ENCODE measurements at places on chromosomes 1 and 21. TPM values are rescaled to one million over a fixed set of nuclear protein-coding genes. Genes with fewer than 3 reads are reported as not detected.
A peak's percentile ranks its signal among the peaks of the same experiment; 100 is the strongest.

DNA sequence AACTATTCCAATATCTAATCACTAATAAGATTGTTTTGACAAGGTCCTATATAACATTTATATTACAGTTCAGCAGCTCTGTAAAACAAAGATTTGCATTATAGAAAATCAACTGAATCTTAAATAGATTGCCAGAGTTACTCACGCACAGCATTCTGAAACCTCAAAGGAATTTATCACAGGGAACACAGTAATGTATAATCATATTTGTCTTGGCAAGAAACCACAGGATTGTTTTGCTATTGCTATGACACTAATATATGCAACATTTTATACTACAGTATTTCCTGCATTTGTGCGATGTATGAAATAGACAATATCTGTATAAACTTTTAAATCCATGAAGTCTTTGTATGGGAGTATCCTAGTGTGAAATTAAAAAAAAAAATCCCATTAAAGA is 101.4 kb downstream of the PLPPR5 start:
- DNase-seq = no peak

DNA sequence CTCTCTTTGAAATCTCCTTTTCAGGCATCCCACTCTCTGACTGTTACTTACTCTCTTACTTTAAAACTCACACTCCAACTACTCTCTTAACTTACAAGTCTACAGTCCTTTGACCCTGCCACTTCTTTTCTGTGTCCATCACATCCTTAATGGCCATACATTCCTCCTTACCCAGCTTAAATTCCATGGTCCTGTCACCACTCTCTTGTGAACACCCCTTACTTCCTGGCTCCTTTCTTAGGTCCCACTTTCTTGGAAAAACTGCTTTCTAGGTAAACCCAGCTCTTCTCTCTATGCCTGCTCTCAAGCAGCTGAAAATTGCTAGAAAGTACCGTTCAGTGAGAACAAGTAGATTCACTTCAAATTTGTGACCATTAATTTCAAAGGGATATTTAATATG is 109.1 kb downstream of the OLFML2B start:
- no peak for DNase-seq

FAAP20 gene
- 38.3 TPM for total RNA-seq

GUCA2B gene
- not detected for total RNA-seq

RIPPLY3 gene
- not detected for total RNA-seq

DNA sequence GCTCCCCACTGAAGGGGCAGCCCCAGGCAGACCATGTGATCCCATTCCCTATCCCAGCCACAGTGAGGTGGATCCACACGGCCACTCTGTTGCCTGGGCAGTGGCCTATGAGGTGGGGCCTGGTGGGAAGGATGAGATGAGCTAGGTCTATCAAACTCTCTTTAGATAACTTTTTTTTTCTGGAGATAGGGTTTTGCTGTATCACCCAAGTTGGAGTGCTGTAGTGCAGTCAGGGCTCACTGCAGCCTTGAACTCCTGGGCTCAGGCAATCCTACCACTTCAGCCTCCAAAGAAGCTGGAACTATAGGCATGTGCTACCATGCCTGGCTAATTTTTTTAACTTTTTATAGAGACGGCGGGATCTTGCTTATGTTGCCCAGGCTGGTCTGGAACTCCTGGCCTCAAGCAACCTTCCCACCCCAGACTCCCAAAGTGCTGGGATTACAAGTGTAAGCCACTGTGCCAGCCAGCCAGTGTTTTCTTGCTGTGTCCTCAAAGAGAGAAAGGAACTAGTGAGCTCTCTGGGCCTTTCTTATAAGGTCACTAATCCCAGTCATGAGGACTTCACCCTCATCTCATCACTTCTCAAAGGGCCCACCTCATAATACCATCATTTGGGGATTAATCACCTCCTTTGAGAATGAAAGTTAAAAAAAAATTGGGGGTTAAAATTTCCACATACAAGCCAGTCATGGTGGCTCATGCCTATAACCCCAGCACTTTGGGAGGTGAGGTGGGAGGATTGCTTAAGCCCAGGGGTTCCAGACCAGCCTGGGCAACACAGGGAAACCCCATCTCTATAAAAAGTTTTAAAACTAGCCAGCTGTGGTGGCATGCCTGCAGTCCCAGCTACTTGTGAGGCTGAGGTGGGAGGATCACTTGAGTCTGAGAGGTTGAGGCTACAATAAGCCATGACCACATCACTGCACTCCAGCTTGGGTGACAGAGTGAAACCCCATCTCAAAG is 36.6 kb downstream of the H3-3A start:
- no peak for DNase-seq

- DNase-seq = no peak
Measured at GRCh38 chr1:192575499-192576189, at the start of gene RGS1. Gene RGS1 (plus strand): TSS chr1:192575773. CDS start chr1:192575793, 20 bp downstream.

GRCh38 chr21:26715116-26715515 is 130.1 kb downstream of the ADAMTS1 start:
- no peak for DNase-seq

DNA sequence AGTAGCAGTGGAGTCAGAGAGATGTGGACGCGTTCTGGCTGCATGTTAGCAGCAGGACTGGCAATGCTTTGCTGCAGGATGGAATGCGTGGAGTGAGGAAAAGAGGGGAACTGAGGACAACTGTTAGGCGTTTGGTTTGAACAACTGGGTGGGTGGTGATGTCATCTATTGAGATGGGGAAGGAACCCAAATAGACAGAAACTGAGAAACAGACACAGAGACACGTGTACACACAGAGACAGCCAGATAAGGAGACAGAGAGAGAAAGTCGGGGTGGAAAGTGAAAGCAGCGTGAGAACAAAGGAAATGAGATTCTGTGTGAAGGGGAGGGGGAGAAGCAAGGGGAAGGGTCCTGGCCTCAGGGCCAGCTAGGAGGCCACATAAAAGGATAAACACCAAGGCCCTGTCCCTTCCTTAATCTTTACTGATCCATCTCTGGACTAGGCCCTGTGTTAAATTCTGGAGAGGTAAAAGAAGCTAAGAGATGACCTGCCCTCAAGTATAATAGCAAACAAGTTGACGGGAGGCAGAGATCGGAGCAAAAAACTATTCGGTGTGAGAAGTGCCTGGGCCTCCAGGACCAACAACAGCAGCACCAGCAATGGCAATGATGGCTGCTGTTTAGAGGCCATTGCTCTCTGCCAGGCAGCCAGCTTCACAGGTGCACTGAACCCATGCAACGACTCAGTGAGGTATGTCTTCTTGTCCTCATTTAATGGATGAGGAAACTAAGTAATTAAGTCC is 31.6 kb downstream of the VWA5B1 start:
- DNase-seq = no peak

GRCh38 chr1:29379443-29380073 is 143.2 kb downstream of the PTPRU start:
- DNase-seq = no peak

CYP4X1 gene
- 17.2 TPM for total RNA-seq

GRCh38 chr1:88221411-88221810 is 462.7 kb upstream of the PKN2 start:
- no peak for DNase-seq

ZNF648 gene
- total RNA-seq = not detected

DNA sequence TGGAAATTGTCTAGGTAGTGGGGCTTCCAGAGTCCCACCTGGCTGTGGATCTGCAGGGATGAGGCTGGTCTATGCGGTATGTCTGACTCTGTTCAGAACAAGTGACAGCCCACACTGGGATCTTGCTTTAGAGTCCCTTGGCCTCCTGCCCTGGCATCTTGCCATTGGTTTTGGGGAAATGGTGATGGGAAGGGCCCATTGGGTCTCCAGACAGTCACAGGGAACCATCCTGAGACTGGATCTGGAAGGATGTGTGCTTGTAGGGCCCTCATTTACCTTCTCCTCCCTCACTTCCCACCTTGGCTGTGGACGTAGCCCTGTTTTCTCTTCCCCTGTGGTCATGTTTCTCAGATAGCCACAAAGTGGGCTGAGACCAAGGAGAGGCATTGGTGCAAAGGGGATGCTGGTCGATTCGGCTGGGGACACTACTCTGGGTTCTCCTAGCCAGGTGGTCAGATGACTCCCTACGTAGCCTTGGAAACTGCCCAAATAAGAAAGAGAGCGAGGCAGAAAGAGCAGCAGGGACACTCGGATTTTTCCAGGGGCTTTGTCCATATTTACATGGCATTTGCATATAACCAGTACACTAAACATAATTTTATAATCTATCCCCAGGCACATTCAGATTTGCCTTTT is 15.1 kb downstream of the SOX13 start:
- no peak for DNase-seq

CELA3A gene
- not detected for total RNA-seq

- no peak for DNase-seq
Measured at GRCh38 chr1:9182784-9183257, 51.8 kb upstream of the H6PD start.

HNRNPCL1 gene
- not detected for total RNA-seq

DNA sequence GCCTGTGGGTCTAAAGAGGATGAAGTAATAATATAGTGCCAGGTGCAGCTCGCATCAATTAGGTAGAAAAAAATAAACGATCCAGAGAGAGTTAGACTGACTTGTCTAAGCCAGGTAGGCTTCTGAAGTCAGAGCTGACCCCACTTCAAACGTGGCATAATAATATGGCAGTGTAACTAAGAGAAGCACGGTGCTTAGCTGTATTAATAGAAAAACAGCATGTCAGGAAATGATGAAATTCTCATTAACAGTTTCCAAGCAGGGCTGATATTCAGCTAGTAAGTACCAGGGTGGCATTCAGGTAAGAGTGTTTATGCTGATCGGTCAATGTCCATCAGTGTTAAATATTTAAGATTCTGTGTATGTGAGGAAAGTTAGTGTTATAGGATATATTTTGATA is 145.8 kb upstream of the SAMSN1 start:
- no peak for DNase-seq

GRCh38 chr1:116277840-116278540 is 95.1 kb upstream of the ATP1A1 start:
- DNase-seq = no peak

DNA sequence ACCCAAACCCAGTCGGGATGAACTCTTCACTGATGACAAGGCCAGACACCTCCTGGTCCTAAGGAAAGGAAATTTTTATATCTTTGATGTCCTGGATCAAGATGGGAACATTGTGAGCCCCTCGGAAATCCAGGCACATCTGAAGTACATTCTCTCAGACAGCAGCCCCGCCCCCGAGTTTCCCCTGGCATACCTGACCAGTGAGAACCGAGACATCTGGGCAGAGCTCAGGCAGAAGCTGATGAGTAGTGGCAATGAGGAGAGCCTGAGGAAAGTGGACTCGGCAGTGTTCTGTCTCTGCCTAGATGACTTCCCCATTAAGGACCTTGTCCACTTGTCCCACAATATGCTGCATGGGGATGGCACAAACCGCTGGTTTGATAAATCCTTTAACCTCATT is 10.1 kb downstream of the CZIB start:
- no peak for DNase-seq

- DNase-seq = peak; percentile 78
Measured at GRCh38 chr1:94739521-94740061, 80.6 kb upstream of the SLC44A3 start.

MYCL gene
- 22.1 TPM for total RNA-seq

DNA sequence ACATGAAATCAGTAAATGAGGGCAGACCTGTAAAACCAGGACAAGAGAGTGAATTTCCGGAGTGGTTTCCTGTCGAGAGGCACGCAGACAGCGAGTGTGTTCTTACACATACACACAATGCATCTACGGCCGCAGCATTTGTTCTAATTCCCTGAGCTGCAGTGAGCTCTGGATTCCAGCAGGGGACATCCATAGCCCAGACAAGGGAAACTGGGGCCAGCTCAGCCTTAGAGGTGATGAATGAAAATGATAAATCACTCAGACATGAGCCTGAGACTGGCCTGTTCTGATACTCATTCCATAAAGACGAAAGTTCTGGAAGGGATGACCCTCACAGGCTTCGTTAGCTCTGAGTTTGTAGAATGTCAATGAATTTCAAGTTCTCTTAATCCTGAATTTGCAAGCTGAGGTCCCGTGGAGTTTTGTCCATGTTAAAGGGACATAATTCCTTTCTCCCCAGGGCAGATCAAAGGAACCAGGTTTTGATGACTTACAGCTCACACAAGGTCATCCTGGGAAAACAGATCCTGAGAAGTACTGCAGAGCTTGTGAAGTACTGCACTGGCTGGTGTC is 207.9 kb upstream of the C1orf87 start:
- DNase-seq = peak; percentile 79

DNA sequence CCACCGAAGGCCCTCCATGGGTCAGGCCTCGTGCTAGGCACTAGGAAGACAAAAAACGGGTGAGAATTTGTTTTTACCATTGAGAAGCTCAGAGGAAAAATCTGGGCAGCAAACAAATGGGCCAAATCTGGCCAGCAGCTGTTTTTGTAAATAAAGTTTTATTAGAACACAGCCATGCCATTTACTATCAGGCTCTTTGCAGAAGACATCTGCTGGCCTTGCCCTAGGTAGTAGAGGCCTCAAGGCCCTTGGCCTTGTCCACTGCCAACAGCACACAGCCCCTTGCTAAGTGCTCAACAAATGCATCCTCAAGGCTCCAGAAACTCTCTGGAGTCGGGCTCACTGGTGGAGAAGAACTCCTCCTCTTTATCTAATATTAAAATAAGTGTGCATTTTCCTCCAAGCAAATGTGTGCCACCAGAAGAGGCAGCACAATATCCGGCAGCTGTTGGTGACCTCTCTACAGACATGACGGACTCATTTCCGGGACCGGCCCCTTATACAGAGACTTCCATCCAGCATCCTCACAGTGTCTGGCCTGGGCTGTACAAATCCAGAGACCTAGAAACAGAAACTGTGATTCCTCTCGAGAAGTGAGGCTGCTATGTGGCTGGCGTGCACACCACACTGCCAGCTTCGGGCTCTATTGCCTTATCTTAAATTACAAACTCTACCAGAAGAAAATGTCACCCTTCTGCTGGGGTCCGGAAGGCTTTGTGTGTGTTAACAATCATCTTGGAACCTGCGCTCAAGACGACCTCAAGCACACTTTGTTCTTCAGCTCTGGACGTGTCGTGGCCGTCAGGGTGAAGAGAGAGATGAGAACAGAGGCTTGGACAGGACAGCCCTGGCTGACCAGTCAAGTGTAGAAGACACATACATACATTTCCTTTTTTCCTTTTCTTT is 203.9 kb downstream of the TOMM20 start:
- peak; percentile 62 for DNase-seq

GRCh38 chr1:101683561-101683960 is 313.2 kb downstream of the OLFM3 start:
- DNase-seq = no peak

CCDC185 gene
- total RNA-seq = not detected

PRKAA2 gene
- 1.4 TPM for total RNA-seq

- DNase-seq = no peak
Measured at GRCh38 chr21:36310016-36310415, 10.0 kb upstream of the MORC3 start.
